ENCODE measurements at places on chromosomes 4 and X.

- DNase-seq: no peak
Observed at GRCh38 chr4:155114790-155115189, 93.6 kb upstream of the NPY2R start.

- no peak for DNase-seq
Observed at GRCh38 chr4:158826057-158826456, 57.2 kb downstream of the FNIP2 start.

DNA sequence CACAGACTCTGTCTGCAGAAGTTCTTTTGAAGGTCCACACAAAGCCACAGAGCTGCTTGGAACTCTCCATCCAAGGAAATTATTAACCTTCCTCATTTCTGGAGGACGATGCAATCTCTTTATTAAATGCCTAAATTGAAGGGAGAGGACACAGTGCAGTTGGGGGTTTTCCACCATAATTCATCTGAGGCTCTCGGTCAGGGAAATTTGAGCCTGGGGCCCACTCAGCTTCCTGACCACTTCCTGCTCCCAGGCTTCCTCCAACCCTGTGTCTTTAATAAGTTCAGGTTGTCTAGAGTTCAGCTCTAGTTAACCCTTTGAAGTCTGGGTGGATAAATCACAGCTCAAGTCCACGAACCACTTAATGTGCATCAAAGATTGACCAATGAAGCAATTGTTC is 58.5 kb downstream of the PRPS1 start:
- no peak for DNase-seq

DNA sequence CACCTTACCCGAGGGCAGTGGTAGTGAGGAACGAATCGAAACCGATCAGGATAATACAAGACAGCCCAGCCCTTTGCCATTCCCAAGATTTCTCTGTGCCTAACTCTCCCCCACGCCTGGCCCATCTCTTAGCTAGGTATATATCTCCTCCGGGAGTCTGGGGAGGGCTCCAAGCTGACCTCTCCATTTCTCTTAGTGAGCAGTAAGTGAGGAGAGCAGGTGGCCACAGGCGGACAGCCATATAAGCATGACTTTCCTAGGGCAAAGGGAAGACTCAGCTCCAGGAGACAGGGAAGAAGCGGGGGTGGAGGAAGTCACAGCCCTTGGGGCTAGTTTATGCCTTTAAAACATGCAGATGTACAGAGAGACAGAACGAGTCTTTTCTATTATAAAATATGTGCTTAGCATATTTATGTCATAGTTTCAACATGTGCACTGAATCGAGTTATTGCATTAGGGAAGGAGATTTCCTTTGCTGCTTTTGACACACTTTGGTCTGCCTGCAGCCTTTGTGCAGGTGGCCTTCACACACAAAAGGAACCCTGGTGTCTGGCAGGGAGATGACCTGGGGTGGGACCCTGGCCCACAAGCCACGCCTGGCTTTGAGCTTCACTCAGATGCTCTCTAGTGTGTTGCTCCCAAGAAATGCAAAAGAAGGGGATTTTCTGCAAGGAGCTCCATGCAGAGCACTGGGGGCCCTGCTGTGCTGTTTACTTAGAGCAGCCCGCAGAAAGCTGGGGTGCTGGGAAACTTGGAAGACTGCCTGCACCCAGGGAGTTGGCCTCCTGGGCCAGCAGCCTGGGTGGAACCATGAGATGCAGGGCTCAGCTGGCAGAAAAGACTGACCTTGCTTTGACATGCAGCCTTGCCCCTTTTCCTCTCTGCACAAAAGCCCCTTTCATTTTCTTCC is 613.3 kb downstream of the BCOR start:
- DNase-seq: no peak

- no peak for DNase-seq
Observed at GRCh38 chrX:15376956-15377355, 7.3 kb downstream of the VEGFD start.

DNA sequence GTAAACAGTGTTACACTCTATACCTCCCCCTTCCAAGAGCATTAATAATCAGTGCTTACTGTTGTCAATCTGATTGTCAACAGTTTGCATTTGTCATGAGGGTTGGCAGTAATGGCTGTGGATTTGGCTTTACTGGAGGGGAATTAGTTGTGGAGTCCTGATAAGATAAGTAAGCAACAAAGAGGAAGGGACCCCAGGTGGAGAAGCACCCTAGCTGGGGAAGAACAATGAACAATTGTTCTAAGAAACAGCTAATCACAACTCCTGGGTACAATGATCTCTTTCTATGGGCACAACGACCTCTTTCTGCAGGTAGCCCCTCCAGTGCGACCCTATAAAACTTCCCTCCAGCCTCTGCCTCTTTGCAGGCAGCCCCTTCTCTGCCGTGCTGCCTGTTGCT is 53.2 kb upstream of the CDKN2AIP start:
- no peak for DNase-seq

DNA sequence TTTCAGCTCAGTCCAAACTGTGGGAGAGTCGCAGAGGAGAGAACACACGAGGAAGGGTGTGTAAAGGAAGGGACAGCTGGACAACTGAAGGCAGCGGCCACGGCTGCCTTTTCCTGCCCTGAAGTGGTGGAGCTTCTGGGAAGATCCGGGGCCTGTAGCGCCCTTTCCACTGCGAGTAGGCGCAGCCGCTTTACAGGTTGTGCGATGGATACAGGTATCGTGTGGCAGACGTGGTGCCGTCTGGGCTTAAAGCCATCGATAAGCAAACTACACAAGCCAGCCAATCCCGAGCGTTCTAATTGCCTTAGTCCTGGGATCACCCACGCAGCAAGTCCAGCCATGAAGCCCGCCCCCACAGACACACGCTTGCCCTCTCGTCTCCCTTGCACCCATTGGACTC is 15.4 kb downstream of the NKX6-1 start:
- no peak for DNase-seq

DNA sequence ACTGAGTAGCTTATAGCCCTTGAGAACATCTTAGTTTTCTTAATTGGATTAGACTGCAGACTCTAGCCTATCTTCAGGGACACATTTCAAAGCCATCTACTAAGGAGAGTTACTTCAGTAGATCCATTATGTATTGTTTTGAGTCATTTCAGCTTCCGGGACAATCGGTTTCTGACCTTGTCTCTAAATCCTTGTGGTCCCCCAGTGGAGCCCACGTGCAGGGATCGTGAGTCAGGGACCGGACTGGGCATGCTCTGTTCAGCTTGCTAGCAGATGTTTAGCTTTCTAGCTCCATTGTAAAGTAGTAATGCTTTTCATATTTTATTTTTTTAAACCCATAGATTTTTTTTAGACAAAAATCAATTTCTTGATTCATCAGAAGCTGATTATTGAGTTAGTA is 211.9 kb upstream of the PRPS2 start:
- no peak for DNase-seq

DNA sequence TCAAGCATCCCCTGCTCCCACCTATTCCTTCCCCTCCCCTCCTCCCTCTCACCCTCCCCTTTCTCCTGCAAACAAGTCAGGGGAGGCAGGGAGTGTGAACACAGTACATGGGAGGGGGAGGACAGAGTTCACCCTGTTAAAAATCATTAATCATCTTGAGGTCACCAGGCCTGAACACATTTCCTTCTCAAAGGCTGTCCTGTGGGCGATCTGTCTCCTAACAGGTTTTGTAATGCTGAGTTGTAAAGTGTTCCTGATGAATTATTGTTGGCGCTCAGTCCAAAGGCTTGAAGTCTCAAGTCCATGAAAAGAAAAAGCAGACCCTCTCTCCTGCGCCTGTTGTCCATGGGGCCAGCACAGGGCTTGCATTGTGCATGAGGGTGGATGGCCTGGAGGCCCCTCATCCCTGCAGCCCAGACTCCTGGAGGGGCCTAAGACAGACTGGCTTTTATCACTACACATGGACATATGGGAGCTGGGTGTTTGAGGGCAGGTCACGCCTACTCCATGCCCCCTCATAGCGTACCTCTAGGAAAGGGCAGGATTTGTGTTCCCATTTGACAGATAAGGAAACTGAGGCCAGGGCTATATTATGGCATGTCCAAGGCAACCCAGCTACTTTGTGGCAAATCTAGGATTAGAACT is 189.1 kb downstream of the RAB28 start:
- DNase-seq: no peak

DNA sequence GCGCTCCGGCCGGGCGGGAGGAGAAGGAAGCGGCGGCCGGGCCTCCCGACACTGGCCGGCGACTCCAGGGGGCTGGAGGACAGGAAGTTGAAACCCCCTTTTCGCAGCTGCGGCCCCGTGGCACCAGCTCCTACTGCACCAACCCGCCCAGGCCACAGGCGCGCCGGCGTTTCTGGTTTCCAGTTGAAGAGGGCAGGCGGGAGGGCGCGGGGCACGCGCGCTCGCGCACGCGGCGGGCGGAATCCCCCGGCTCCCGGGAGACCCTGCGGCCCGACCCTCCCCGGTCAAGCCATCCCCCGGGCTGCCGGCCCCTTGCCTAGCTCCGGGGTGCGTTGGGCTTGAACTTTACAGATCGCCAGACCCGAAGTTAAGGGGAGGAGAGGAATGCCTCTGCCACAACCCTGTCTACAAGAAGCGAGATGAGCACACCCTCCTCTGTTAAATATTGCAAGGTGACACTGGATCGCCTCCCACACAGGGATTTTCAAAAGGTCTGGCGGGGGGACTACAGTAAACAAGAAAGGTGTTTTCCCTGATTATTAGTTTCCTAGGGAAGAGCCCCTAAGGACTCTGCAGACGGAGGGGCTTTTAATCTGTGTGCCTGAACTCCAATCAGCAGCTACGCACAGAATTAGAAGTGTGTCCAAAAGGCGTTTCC is 1.4 kb downstream of the ELOVL6 start:
- DNase-seq: no peak

DNA sequence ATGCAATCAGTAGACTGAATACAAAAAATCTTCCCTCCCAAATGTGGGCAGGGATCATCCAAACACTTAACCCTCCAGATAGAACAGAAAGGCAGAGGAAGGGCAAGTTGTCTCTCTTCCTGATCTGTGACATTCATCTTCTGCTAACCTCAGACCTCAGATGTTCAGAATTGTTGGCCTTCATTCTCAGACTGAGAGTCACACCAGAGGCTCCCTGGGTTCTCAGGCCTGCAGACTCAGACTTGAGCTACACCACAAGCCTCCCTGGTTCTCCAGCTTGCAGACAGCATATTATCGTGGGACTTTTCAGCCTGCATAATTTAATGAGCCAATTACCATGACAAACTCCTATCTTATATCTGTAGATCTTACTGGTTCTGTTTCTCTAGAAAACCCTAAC is 1471.6 kb upstream of the ADGRL3 start:
- no peak for DNase-seq

DNA sequence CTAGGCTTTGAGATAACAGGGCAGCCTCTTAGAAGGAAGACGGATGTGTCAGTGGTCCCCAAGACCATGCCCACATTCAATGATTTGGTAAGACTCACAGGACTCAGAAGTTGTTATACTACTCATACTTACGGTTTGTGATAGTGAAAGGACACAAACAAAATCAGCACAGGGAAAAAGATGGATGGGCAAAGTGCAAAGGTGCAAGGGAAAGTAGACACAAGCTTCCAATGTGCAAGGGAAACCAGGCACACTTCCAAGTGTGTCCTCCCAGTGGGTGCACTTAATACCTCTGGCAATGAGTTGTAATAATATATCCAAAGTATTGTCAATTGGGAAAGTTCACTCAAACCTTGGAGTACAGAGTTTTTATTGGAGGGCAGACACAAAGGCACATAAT is 53.8 kb upstream of the VCX start:
- DNase-seq: no peak

DNA sequence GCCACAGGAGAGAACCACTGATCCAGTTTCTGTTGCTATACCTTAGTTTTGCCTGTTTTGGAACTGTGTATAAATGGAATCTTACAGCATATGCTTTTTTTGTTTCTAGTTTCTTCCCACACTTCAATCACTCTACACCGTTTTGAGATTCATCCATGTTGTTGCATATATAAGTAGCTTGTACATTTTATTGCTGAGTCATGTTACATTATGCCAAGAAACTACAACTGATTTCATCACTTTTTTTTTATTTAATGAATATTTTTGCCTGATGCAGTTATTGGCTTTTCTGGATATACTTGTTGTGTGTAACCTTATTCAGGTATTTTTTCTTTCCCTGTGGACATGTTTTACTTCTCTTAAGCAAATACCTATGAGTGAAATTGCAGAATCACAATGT is 1135.9 kb downstream of the RAPGEF2 start:
- no peak for DNase-seq

GRCh38 chrX:47171996-47172395 is 21.6 kb upstream of the UBA1 start:
- DNase-seq: no peak

DNA sequence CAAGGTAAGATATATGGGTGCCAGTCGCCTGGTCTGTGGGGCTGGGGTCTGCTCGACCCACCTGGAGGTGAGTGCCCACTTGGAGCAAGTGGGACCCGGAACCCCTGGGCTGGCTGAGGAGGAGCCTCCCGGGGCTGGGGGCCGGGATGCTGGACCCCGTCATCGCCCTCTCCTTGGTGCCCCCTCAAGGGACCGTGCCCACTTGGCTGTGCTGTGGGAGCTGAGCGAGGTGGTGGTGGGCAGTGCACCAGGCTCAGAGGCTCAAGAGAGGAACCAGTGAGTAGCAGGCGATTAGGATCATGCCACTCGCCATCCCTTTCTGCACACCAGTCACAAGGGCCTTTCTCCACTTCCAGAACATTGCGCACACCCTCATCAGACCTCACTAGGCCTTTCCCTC is 203.8 kb upstream of the PSAPL1 start:
- no peak for DNase-seq

DNA sequence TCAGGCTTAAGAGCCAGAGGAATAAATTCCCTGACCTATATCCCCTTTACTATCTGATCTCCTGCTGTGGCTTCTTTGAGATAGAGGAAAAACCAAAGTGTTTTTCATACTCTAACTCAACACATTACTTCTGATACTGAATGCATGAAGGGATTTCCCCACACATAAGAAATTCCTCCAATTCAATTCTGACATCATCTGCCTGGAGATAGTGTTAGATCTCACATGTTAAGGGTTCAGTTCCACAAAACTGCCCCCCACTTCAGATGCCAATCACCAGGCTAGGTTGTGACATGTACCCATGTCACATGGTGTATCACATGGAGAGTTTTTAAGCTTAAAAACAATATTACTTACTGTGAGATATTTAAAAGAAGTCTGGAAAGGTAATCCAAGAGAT is 46.8 kb downstream of the GSTCD start:
- no peak for DNase-seq

- no peak for DNase-seq
Observed at GRCh38 chr4:176635372-176636261, 157.1 kb downstream of the VEGFC start.

DNA sequence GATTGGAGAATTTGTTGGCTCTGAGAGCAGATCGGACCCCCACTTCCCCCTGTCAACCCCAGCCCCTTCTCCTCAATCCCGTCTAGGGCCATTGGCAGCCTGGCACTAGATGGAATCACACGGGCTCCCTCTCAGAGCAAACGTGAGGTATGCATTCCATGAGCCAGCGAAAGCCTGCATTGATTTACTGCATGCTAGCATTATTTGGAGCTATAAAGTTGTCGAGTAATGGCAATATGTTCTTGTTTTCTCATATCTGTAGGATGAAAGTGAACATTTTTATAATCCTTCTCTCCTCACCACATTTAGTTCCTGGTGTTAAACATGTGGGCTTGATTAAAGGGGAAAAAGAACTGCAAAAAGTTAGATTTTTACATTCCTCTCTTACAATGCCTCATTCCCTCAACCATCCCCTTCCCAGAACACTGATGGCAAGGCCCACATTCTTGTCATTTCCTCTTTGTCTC is 159.2 kb downstream of the SPRY1 start:
- DNase-seq: no peak

- no peak for DNase-seq
Observed at GRCh38 chr4:89221167-89221867, 86.3 kb downstream of the GPRIN3 start.

Data from NCI-H446 treated with DMSO at 0.1 percent for 48 hours (cell line).